ENCODE measurements at places on chromosomes 2 and 18. TPM values are rescaled to one million over a fixed set of nuclear protein-coding genes. Genes with fewer than 3 reads are reported as not detected.

- no peak for DNase-seq
Measured at GRCh38 chr18:39188278-39188677, 1622.7 kb upstream of the CELF4 start.

GRCh38 chr18:717003-717402 lies 4.6 kb upstream of the ENOSF1 start:
- DNase-seq, result no peak

GRCh38 chr18:36349552-36349951 lies 52.0 kb downstream of the FHOD3 start:
- no peak for DNase-seq

- DNase-seq, result no peak
Measured at GRCh38 chr18:66895631-66896030, 291.7 kb upstream of the CDH19 start.

DNA sequence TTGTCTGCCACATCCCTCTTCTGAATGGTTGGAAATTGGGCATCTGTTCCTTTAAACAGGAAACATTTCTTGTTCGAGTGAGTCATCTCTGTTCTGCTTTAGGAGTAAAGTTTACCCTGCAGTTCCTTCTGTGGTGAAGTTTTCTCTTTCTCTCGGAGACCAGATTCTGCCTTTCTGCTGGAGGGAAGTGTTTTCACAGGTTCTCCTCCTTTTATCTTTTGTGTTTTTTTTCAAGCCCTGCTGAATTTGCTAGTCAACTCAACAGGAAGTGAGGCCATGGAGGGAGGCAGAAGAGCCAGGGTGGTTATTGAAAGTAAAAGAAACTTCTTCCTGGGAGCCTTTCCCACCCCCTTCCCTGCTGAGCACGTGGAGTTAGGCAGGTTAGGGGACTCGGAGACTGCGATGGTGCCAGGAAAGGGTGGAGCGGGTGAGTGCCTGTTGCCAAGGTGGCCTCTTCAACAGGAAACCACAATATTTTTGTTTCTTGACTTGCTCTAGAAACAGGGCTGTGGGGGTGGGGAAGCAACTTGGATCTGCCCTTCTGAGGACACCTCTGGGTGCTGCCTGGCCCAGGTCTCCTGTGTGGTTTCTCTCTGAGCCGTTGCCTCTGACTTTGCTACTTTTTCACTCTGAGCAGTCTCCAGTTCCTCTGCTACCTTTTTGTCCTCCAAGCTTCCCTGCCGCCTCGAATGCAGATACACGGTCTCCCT lies 2.2 kb upstream of the CASP8 start:
- DNase-seq, result peak; percentile 74

The METTL21A gene
- 27.5 TPM for total RNA-seq

DNA sequence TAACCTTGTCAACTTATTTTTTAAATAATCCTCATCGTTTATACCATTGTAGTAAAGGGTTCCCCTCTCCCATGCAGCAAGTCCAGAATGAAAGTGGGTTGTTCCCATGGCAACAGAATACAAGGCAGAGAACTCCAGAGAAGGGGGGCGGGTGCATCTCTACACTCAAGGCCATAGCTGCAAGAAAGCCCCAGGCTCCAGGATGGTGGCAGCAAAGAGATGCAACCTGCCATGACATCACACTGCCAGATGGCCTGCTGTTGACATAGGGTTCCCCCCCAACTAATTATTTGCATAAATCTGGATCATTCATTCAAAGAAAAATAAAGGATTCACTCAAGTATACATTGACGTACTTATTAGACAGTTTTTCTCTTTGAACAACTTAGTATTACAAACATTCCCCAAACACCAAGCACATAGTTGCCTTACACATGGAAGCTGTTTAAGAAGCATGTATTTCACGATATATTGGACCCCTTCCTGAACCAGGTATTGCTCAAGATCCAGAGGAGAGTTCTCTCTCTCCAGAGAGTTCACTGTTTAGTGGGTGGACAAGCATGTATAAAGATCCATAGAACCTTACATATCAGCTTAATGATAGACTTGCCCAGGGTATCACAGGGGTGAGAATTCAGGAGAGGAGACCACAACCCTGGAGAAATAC lies 87.4 kb upstream of the KLF7 start:
- no peak for DNase-seq

The SPC25 gene
- total RNA-seq, result 0.87 TPM

- DNase-seq, result no peak
Measured at GRCh38 chr2:173664513-173664910, 300.7 kb downstream of the SP3 start.

DNA sequence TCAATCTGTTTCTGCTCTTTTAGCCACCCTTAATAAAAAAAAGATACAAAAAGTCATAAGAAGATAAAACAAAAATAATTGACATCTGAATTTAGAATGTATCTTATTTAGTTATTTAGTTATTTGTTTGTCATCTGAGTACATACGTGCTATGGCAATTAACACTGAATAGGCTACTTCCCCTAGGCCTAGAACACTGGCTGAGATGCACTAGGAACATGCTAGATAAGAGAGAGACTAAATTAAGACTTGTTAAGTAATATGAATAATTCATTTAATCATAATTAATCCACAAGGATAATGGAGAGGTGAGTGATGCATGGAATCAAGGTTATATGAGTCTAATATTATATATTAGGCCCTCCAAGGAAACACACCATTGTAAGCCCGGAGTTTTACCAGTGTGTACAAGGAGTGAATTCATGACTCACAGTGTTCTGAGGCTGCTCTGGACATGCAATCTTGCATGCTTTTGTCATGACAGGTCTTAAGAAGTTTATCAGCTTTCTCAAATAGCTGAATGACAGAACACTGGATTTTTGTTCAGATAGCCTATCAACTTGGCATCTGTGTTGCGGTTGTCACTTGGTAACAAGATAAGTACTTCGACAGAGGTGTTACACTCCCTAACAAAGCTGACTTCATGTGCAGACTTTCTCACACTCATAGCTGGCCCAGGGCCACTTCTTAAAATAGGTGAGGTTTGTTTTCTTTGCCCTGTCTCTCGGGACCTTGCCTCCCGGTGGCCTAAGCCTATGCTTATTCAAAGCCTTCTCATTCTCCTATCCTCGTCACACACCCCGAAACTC lies 5.0 kb upstream of the SERPINB2 start:
- DNase-seq, result peak; percentile 50

GRCh38 chr2:178412047-178412446 lies 38.9 kb downstream of the PRKRA start:
- DNase-seq, result no peak

- DNase-seq, result no peak
Measured at GRCh38 chr2:60000686-60001085, 552.8 kb downstream of the BCL11A start.

DNA sequence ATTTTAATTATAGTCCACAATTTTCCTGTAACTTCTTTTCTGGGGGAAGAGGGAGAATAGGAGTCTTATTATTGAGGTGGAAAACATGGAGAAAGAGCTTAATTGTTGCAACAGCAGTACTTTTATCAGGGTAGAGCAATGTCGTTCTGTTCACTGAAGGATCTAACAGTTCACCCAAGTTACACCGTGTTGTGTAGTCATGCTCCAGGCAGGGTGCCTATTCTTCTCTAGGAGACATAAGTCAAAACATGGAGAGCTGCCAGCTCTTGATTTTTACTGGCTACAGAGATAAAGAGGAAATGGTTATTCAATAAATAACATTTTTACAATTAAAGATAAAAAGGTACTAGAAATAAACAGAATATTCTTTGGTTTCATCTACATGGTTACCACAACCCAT lies 594.3 kb upstream of the NETO1 start:
- DNase-seq, result no peak

GRCh38 chr18:37661478-37661877 lies 95.9 kb upstream of the CELF4 start:
- DNase-seq, result no peak

The C2orf72 gene
- total RNA-seq, result not detected

DNA sequence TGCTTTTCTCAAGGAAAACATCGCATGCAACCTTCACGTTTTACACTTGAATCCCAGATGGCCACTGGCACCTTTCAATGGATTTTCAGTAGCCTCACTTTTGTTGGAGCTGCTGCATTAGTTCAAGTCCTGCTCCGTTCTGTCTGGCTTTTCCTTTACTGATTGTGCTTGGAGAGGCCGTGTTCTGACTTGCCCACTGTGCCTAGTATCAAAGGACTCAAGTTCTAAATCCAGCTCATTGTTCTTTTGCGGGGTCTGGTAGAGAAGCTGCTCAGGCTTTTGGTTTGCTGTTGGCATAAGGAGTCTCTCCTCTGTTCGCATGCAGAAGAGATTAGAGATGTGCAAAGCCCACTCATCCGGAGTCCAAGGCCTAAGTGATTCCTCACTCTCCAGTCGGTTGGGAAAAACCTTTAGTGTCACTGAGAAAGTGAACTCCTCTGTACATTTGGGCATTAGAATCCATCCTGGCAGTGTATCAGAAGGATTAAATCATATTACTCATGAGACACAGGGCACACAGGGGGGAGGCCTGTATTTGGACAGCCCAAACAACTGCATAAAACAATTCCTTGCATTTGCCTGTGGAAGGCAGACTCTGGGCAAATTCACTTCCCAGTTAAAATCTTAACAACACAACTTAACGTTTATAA lies 69.7 kb downstream of the NCK2 start:
- no peak for DNase-seq

The CHRNG gene
- total RNA-seq, result not detected

- DNase-seq, result no peak
Measured at GRCh38 chr2:212381428-212382102, 157.0 kb downstream of the ERBB4 start.

GRCh38 chr2:136395582-136395981 lies 277.6 kb upstream of the CXCR4 start:
- DNase-seq, result no peak

DNA sequence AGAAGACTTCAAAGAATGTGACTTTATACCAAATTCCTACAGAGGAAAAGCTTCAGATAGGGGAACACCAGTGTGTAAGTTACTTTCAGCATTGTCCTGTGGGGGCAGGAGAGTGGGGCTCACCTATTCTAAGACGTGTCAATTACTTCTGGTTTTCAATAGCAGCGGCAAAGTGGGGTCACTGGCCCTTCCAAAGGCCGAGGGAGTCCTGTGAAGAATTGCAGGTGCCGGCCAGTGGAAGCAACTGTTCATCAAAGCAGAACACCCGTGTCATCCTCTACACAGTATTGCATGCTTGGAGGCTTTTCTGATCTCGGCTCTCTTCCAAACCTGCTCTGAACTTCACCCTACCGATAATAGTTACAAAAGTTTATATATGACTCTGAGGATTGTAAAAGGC lies 1176.5 kb upstream of the TMEFF2 start:
- DNase-seq, result no peak

DNA sequence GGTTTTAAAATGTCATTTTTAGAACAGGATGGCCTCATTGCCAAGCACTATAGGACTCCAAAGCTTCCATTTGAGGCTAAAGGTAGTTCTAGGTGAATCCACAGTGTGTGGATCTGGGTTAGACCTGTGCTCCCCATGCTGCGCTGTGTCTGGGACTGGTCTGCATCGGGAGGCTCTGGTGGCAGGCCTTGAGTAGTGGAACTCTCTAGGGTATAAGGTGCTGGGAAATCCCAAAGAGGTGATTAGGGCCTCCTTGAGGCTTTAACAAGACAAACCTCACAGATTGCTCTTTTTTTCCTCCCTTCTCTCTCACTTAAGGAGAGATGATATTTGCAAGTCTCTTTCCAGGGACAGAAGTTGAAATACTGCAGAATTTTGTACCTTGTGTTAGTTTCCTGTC lies 9.3 kb downstream of the SEC11C start:
- no peak for DNase-seq

GRCh38 chr2:191512874-191513273 lies 165.1 kb upstream of the NABP1 start:
- no peak for DNase-seq

The KCNF1 gene
- total RNA-seq, result not detected

The CKAP2L gene
- 2.0 TPM for total RNA-seq

DNA sequence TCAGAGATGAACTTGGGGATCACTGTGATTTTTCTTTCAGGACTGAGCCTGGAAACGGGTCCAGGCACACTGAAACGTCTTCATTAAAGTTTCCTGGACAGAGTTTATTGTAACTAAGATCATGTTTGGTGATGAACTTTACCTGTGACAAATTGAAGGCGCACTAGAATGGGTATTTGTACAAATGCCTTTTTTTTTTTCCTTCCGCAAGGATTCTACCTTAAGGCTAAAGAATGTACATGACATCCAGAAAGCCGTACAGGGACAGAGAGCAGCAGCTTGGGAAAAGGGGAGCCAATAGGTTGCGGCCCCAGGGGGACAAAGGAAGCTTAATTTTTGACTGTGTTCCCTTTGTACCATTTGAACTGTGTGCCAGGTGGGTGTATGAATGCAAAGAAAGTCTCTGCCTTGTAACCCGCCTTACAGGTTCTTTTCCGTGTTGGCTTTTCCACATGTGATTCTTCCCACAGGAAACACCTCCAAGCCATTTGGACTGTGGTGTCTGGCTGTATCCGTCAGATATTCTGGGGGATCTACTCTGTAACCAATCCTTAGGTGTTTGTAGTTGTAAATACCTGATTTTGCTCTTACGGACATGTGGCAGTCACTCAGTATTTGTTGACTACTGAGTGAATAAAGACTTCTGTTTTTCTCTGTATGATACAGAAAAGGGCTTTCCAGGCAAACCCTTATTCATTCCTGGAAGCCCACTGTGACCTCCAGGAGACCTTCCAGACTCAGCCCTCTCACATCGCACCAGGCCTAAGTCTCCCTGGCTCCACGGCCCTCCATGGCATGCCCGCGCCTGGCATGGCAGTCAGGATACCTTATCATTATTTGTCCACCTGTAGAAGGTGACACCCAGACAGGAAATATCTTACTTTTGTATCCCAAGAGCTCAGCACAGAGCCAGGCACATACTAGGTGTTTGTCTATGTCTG lies 1.1 kb downstream of the LRRFIP1 start:
- DNase-seq, result peak; percentile 45

The DNAH6 gene
- total RNA-seq, result 1.8 TPM

DNA sequence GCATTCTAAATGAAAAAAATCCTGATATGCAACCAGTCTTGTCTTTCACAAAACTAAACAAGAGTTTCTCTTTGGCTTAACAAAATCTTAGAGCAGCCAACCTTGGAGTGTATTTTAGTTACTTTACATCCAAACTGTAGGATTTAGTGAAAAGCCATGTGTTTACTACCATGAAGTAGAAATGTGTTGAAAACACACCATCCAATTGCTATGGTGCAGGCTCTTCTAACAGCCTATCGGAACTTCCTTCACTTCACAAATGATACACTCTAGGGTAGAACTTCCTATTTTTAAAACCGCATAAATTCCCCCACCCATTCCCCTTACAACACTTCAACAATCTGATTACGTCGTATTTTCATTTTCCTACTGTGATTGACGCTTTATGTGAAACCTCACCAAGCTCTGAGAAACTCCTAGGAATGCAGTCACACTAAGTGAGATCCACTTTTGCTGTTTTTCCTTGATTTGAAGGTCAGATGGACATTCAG lies 74.4 kb upstream of the MAP4K4 start:
- DNase-seq, result peak; percentile 39

GRCh38 chr2:68108120-68108519 lies 45.3 kb upstream of the C1D start:
- DNase-seq, result no peak

The LRP1B gene
- total RNA-seq, result 4.5 TPM

The CFLAR gene
- 247 TPM for total RNA-seq
